Astrocyte (in vitro differentiated cells and primary cell): ENCODE measurements at places on chromosomes 13 and 19. TPM values are rescaled to one million over a fixed set of nuclear protein-coding genes. Genes with fewer than 3 reads are reported as not detected.

DNA sequence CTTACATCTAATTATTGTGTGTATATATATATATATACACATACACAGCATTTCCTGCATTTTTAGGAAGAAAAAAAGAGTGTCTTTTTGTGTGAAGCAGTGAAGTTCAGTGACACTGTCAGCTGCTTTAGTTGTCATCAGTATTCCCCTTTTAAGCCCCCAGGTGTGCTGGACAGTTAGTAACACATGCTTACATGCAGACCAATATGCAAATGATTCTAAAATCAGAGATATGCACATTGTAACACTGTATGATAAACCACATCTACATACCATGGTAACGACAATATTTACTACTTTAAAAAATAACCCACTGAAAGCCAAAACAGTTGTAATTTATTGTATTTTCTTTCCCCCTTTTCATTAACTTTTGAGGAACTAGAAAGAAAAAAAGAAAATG is 16.8 kb downstream of the LHFPL6 start:
- H3K4me1 ChIP-seq, result no peaks in the 10 kb centered on the region
- H3K27ac ChIP-seq, result no peak overlapping the region
- H3K27me3 ChIP-seq, result no peaks in the 10 kb centered on the region
- no peak for DNase-seq
- no peak overlapping the region for H3K4me3 ChIP-seq

DNA sequence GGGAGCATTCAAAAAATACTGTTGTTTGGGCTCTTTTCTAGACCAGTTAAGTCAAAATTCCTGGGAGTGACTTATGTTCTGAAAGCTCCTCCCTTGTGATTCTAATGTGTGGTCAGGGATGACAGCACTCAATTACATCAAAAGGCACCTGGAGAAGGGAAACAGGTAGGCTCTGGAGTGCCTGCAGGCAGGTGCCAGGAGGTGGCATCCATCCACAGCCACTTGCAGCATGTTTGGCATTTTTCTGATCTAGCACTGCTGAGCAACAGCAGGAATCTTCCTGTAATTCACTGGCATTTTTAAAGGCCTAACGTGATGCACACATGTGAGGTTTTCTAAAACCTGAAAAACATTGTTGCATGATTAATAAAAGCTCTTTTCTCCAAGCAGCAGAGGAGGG is 94.6 kb downstream of the CCNA1 start:
- DNase-seq, result no peak
- no peak overlapping the region for H3K4me3 ChIP-seq
- H3K36me3 ChIP-seq, result no peaks in the 10 kb centered on the region

CKM gene
- not detected in 2 replicates for total RNA-seq

SIAH3 gene
- total RNA-seq, result 0.07 TPM in 1 of 2 replicates, not detected in the other

GRCh38 chr19:338421-338820 is 6.2 kb downstream of the MIER2 start:
- H3K27me3 ChIP-seq, result no peaks in the 10 kb centered on the region
- H3K4me3 ChIP-seq, result no peak overlapping the region
- peaks cover 8% of the 10 kb centered on the region for H3K36me3 ChIP-seq
- DNase-seq, result no peak

DNA sequence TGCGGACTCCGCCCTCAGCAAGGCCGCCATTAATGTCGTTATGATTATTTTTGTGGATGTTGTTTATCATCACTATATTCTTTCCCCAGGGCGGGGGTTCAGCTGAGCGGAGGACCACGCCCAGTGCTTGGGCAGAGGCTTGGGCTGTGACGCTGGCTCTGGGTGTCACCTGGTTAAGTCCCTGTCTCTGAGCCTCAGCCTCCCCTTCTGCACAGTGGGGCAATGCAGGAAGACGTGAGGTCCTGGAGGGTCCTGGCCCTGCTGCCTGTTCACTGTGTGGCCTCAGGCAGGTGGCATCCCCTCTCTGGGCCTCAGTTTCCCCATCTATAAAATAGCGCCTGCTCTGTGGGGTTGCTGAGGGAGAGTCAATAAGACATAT is 32.5 kb downstream of the NFIC start:
- H3K4me1 ChIP-seq, result peaks cover 24% of the 10 kb centered on the region
- H3K4me3 ChIP-seq, result no peak overlapping the region
- H3K36me3 ChIP-seq, result peaks cover 2% of the 10 kb centered on the region
- H3K27me3 ChIP-seq, result no peaks in the 10 kb centered on the region
- DNase-seq, result no peak
